ENCODE measurements at places on chromosomes 12 and 14. TPM values are rescaled to one million over a fixed set of nuclear protein-coding genes. Genes with fewer than 3 reads are reported as not detected.

- DNase-seq = no peak
These were observed 309.4 kb downstream of the KCNC2 start for GRCh38 chr12:74900232-74900631.

DNA sequence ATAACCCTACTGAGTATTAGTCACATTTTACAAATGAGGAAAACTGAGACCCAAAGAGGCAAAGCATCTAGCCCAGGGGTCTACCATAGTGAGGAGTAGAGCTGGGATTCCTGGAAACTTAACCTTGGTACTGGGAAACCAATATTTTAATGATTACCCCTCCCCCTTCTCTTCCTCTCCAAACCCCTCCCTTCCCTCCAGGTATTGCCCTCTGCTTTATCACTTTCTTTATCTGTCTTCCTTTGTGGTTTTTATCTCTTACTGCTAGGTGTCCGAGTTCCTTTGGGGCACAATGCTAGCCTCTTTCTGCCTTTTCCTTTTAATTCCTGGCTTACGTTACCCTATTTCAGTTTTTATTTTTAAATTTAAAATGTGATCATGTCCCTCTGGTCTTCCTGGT, 2.8 kb downstream of the GABARAPL1 start:
- no peak for DNase-seq

GRCh38 chr12:78181544-78182162, 351.0 kb downstream of the NAV3 start:
- no peak for DNase-seq

GRCh38 chr12:115203701-115204100, 519.7 kb upstream of the TBX3 start:
- no peak for DNase-seq

CCDC196 gene
- not detected for total RNA-seq
